NCI-H446 treated with DMSO at 0.1 percent for 48 hours (cell line): ENCODE measurements at places on chromosomes 1 and 21.
A peak's percentile ranks its signal among the peaks of the same experiment; 100 is the strongest.

DNA sequence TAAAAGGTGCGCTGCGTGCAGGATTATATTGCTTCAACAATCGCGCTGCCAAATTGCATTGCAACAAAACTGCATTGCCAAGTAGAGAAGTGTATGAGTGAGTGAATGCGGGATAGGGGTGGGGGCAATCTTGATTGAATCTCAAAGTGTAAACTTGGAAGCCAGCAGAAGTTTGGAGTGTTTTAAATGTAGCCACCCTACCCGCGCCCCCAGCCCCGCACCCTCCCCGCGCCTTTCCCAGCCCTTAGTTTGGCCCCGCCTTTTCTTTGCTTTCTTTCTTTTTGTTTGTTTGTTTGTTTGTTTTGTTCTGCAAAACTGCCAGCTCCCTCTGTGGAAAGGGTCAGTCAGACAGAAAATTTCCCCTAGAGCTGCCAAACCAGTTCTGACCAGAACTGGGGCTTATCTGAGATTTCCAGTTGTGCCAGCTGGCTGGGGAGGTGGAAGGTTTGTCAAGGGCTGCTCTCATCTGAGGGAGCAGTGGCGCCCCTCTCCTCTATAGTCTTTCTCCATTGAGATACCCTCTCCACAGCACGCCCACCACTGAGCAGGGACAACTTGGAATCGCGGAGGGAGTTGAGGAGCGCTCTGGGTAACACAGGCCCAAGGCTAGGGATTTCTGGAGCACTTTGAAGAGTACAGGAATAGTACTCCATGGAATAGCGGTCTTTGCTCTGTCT lies 666 bp upstream of the BEND5 start:
- DNase-seq, result no peak

DNA sequence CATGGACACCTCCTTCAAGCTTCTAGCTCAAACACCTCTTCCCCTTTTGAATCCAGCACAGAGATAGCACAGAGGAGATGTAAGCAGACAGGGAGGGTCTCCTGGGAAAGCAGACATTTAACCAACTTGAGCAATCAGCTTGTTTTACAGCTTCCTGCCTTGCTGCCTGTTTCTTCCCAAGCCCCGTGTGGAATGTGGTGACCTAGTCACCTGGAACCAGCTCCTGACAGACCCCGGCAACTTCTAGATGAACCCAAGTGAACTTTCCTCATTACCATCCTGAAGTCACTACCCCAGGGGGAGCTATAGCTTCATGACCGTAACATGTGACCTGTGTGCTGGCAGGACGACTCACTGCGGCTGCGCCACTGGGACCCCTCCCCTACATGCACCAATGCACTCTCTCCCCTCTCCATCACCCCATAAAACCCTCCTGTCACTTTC lies 24.1 kb upstream of the TTF2 start:
- no peak for DNase-seq

DNA sequence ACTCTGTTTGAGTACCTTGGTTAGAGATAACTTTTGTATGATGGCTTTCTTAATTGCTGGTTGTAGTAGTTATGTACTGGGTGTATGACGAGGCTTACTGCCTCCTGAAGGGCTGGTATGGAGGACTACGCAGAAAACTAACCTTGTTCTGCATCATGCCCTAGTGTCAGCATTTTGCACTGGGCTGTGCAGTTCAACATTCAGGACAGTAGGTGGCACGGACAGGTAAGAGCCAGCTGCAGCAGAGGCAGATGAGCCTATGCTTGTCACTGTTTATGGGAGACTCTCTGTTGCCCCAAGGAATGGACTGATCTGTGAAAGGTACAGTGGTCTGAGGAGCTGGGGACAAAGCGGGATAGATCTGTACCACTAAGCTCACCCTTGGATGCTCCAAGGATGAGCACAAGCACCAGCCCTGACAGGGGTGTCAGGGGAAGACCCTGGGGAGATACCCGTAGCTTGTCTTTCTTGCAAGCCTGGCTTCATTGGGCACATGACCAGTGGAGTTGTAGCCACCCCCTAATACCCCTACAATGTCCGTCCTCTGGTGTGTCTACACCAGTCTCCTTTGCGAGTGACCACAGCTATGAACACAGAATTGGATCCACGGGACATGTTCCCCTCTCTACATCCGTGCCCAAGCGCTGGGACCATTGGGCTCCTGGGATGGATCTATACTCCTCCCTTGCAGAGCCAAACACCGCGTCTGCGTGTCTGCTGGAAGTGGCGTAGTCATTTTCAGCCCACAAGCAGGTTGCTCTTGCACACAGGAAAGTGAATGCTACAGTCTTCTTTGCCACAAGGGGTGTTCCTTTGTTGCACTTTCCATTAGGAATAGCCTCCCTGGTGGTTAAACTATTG lies 51.1 kb upstream of the CFHR3 start:
- peak; percentile 9 for DNase-seq

- DNase-seq, result no peak
Observed at GRCh38 chr21:36483095-36483494, 3.2 kb upstream of the CLDN14 start.

DNA sequence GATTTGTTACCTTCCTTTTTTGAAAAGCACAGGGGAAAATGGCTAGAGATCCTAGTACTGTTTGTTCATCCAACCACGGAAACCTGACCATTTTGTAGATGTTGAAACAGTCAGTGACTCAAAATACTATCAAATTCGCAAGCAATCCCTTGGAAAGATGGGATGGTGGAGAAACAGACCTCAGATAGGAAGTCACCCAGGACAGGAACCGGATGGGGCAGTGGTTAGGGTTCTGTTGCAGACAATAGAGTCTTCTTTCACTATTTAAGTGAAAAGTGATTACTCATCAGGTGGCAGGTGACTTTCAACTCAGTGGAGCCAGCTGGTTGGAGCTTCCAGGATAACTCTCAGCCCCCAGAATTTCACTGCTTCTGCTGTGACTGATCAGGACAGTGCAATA lies 17.0 kb downstream of the LHX4 start:
- no peak for DNase-seq

- DNase-seq, result no peak
Observed at GRCh38 chr21:45827302-45827692, 154.3 kb upstream of the COL6A1 start.

- DNase-seq, result no peak
Observed at GRCh38 chr1:109298666-109299557, 7.9 kb downstream of the MYBPHL start.

- peak; percentile 42 for DNase-seq
Observed at GRCh38 chr1:193060938-193061337, 1.5 kb downstream of the RO60 start.

GRCh38 chr1:170075186-170075585 lies 691 bp upstream of the KIFAP3 start:
- DNase-seq, result no peak

- DNase-seq, result no peak
Observed at GRCh38 chr1:237786066-237786719, 104.5 kb downstream of the ZP4 start.

DNA sequence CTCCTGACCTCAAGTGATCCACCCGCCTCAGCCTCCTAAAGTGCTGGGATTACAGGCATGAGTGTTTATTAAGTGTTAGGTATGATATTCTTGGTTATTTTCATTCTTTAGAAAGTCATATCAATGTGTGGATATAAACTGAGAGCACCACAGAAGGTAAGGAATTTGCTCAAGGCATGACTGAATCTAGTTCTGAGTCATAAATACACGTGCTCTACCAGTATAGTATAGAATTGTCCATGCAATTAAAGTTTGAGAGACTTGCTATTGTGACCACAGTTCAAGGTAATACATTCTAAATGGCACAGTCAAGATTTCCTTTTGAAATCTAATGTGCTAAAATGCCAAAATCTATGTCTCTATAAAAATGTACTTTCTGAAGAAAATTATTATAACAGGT lies 401.1 kb upstream of the CHRM3 start:
- DNase-seq, result no peak

GRCh38 chr1:223531742-223532341 lies 133.7 kb downstream of the CAPN8 start:
- peak; percentile 23 for DNase-seq

- no peak for DNase-seq
Observed at GRCh38 chr1:97046765-97047420, 325.3 kb downstream of the PTBP2 start.

DNA sequence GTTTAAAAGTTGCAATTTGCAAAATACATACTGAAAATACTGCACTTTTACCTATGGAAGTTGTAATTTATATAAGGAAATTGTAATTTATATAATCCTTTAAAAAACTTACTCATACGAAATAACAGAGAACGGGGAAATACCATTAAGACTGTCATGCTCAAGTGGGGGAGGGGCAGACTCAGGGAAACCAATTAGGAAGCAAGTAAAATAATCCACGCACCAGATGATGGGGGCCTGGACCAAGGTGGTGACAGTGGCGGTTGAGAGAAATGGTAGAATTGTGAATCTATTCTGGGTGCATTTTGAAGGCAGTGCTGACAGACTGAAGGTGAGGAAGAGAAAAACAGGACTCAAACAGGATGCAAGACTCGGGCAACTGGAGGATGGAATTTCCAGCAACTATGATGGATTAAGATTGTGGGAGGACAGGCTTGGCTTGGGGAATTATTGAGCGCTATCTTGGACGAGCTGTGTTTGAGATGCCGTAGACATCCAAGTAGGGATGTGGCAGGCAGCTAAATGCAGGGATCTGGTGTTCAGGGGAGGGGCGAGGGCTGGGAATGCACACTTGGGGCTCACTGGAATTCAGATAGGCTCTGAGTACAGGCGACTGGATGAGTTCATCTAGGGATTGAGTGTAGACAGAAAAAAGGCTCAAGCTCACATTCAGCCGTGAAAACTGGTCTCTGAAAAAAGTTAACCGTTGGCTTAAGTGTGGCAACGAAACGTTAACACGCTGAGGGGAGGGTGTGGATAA lies 977 bp downstream of the LCA5L start:
- DNase-seq, result no peak

- DNase-seq, result no peak
Observed at GRCh38 chr21:28867401-28867800, 125.3 kb downstream of the LTN1 start.

DNA sequence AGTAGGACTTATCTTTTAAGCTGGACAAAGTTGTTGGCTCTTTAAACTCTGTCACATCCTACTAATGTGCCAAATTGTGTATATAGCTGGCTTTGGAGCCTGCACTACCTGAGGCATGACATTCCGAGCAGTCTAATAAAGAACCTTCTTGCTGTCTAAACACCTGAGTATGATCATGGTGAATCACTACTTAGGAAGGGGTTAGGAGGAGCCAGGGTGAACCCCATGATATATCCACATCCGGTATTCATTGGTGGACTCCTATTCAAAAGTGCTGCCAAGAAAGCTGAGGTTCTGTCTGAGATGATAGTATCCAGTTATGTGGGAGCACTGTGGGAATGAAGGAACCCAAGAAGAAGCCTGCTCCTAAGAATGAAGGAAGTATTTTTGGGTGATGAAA lies 27.1 kb downstream of the CRNN start:
- DNase-seq, result no peak

DNA sequence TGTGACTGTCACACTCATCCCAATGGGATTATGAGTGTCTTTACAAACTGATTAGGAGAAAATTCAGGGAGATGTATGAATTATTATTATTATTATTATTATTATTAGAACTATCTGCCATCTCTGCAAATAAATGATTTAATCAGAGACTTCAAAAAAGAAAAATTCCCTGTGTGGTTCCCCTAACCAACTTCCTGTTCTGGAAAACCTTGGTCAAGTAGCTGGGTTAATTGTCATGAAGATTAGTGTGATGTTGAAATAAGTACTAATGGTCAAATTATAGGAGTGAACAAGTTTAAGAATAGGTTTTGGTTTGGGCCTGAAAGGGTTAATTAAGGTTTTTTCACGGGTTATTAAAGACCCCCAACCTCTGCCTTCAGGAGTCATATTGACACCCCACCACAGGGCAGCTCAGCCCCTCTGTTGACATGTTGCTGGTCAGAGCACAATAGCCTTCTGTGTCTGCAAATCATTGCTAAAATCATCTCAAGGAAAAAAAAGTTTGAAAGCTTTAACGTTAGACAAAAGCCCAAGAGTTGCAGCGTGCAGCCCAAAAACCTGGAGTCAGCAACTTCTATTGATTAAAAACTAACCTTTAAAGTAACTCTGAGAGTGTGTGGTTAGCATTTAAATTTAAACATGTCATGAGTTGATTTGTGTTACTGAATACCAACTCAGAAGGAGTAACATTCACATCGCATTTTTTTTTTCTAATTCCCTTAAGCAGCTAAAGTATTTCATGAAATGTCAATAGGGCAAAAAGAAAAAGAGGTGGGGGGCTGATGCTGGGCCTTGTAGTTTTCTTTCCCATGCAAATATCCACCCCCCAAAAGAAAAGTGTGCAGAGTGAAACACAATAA lies 272.5 kb downstream of the TM2D1 start:
- DNase-seq, result no peak

- no peak for DNase-seq
Observed at GRCh38 chr1:27931759-27932158, 3.0 kb upstream of the SMPDL3B start.

- no peak for DNase-seq
Observed at GRCh38 chr1:28078262-28078661, 10.1 kb downstream of the EYA3 start.

GRCh38 chr1:234231061-234231892 lies 142.0 kb upstream of the COA6 start:
- no peak for DNase-seq

DNA sequence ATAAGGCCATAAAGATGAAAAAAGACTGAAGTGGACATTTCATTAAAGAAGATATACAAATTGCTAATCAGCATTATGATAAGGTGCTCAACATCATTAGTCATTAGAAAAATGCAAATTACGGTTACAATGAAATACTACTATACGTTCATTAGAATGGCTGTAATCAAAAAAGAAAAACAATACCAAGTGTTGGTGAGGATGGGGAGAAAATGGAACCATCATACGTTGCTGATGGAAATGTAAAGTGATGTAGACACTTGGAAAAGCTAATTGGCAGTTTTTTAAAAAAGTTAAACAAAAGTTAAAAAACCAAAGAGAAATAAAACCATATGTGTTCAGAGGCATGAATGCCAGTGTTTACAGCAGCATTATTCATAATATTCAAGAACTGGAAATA lies 8.6 kb upstream of the SOD1 start:
- DNase-seq, result no peak

- no peak for DNase-seq
Observed at GRCh38 chr21:45766501-45766900, 123.0 kb downstream of the PCBP3 start.

DNA sequence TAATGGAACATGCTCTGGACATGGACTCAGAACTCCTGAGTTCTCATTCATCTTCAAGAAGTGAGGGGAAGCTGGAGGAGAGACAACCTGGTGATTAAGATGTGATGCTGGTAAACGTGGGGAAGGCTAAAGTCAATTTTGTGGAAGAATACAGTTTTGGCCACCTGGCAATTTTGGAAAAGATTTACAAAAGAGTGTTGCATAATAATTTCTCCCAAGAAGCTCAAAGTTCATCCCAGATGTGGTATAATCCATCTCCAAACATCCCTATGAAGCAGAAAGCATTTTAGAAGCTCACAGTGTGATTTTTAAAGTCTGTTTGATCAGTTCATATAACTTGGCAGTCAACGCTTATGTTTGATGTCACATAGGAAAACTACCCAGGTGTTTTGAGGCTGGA lies 208.7 kb downstream of the LMX1A start:
- DNase-seq, result no peak

- DNase-seq, result no peak
Observed at GRCh38 chr1:88378560-88378959, 305.5 kb upstream of the PKN2 start.
